ENCODE measurements at places on chromosomes 6 and 20.

DNA sequence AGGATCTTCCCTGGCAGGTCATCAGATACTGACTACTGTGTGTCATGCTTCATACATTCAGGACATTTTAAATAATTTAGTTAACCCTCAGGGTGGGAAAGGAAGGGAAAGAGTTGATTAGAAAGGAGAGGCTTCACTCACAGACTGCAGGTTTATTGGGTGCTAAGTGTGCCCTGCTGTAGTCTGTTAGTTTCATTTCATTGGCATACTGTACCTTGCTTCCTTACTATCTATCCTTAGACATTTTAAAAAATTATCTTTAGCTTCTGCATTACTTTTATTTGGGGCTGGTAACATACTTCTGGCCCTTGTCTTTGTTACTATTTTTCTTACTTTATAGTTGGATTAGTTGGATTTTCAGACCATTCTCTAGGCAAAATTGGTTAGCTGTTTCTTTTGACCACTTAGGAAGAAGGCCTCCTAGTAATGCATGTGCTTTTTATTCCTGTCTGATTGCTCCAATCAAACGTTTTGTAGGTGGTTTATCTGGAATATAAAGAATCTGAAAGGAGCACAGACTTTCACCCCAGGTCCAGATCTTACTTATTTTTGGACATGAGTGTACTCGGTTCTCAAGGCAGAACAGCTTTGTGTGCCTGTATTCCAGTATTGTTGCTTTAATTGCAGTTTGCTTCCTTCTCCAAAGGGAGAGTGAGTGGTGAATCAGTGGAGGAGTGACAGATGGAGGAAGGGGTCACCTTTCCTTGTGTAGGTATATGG is 82.7 kb upstream of the PRDM1 start:
- no peak for DNase-seq

GRCh38 chr6:169427856-169428255 is 174.2 kb upstream of the THBS2 start:
- DNase-seq = peak; percentile 82

DNA sequence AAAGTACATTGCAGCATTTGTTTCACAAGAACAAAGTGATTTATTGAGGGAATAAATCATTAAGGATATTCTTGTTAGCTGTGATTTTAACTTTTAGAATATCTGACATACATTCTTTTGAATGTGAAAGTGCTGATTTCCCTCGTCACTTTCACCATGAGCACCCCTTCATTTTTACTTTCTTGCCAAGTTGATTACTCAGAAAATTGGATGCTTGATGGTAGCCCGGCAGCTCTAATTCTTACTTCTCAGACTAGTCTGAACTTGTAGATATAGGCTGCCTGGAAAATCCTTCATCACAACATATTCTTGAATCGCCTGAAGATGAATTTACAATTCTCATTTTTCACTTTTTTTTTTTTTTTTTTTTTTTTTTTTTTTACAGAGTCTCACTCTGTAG is 147.1 kb upstream of the SMLR1 start:
- peak; percentile 72 for DNase-seq

DNA sequence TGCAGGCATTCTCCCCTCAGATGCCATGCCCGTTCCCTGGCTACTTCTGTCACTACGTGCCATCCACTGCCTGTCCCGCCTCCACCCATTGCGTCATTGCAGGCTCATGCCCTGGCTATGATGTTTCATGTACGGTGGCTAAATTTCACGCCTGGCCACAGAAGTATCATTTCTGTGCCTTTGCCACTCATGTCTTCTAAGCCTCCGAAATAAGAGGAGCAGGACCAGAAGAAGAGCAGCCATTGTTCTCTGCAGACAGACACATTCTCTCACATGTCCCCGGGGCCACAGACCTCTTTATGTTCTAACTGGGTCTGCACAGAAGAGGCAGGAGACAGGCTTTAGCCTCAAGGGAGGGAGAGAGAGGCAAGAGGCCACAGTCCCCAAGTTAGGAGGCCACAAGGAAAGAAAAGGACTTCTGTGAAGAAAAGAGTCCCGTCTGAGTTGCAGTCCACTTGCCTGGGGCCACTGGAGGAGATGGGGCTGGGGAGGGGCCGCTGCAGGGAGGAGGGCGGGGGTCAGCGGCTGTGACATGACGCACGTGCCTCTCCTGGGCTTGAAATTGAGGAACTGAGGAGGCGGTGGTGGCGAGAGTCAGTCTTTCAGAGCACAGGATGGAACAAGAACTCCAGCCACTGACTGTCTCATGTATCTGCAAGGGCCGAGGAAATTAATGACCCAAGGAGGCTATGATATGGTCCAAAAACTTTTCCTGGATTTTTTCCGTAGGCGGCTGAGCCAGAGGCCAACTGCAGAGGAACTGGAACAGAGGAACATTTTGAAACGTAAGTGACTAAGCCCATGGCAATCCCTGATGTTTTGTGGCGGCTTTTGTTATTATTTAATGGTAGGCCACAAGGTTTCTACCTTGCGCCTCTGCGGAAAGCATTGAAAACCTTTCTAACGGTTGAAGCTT is 55.9 kb downstream of the TBC1D7 start:
- DNase-seq = no peak

Data from cardiac muscle cell (in vitro differentiated cells and primary cell).